NT2/D1 (cell line): ENCODE measurements at places on chromosomes 6 and 20.

GRCh38 chr6:167232356-167232755, 58.8 kb upstream of the UNC93A start:
- DNase-seq, result no peak

GRCh38 chr6:152905551-152906299, 77.1 kb downstream of the FBXO5 start:
- no peak for DNase-seq

- DNase-seq, result no peak
These were observed 15.4 kb upstream of the STMND1 start for GRCh38 chr6:17086469-17086868.

GRCh38 chr6:44474643-44475042, 87.1 kb downstream of the CDC5L start:
- DNase-seq, result no peak

DNA sequence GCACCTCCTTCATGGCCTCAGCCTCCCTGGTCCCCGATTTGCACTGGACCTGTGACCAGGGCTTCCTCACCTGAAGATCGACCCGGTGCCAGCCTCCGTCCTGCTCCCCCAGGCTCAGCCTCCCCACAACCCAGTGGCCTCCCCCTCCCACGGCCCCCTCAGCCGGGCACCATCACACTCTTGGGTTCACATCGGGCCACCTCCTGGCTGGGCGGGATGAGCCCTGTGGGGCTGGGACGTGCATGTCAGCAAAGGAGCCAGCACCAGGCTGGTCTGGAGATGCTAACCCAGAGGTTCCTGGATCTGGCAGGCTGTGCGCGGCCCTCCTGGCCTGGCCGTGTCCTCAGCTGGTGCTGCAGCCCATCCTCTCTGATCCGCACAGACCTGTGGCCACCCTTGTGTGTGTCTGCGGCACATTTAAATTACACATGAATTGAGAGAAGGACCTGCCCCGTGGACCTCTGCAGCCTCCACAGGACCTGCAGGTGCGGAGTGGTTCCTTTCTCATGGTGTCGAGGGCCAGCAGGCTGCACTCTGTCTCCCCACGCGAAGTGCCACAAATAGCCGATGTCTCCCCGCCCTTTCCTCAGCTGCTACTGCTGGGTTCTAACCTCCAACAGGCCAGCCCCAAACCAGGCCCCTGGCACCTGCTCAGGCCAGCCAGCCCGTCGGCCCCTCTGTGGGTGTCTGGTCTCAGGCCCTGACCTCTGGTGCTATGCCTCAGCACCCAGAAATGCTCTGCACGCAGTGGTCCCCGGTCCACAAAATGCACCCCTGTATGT, 237.5 kb downstream of the ERMARD start:
- DNase-seq, result no peak
